ENCODE measurements at places on chromosomes 11 and 22. TPM values are rescaled to one million over a fixed set of nuclear protein-coding genes. Genes with fewer than 3 reads are reported as not detected.

DNA sequence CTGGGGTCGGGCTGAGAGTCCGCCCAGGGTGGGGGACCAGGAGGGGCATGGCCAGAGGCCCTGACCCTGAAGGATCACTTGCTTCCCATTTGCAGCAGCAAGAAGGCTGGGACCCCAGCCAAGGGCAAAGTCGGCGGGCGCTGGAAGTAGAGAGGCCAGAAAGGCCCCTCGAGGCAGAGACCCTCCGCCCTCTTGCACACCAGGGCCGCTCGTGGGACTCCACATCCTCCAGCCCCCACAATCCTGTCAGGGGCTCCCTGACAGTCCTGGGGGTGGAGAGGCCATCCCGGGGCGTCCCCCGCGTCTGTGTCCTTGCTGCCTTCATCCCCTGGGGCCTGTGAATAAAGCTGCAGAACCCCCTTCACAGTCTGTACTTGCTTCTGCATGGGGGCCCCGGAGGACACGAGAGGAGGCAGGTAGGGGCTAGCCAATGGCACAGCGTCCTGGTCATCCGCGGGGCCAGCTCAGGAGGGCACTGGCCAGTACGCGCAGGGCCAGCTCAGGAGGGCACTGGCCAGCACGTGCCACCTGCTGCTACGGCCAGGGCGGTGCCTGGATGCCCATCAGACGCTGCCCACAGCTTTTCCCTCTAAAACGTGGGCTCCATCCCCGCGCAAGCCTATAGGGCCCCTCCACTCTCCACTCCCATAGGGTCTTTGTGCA, 8.7 kb upstream of the MRPL23 start:
- H3K4me3 ChIP-seq, result no peak overlapping the region
- no peaks in the 10 kb centered on the region for H3K4me1 ChIP-seq
- no peak overlapping the region for H3K27ac ChIP-seq
- DNase-seq, result no peak
- no peaks in the 10 kb centered on the region for H3K27me3 ChIP-seq
- no peaks in the 10 kb centered on the region for H3K36me3 ChIP-seq

GRCh38 chr11:64353715-64354506, 5.1 kb upstream of the RPS6KA4 start:
- no peak overlapping the region for H3K27ac ChIP-seq
- no peaks in the 10 kb centered on the region for H3K36me3 ChIP-seq
- peaks cover 22% of the 10 kb centered on the region for H3K4me1 ChIP-seq
- no peak overlapping the region for H3K4me3 ChIP-seq
- no peak for DNase-seq
- no peaks in the 10 kb centered on the region for H3K27me3 ChIP-seq

GRCh38 chr11:129724866-129725265, 90.8 kb upstream of the TMEM45B start:
- no peaks in the 10 kb centered on the region for H3K36me3 ChIP-seq
- no peak overlapping the region for H3K27ac ChIP-seq
- H3K4me1 ChIP-seq, result peaks cover 19% of the 10 kb centered on the region
- no peak overlapping the region for H3K4me3 ChIP-seq
- no peaks in the 10 kb centered on the region for H3K27me3 ChIP-seq

GRCh38 chr22:46767249-46767985, 5.0 kb downstream of the TBC1D22A start:
- no peaks in the 10 kb centered on the region for H3K27me3 ChIP-seq
- peaks cover 10% of the 10 kb centered on the region for H3K4me1 ChIP-seq
- no peak overlapping the region for H3K4me3 ChIP-seq
- no peak overlapping the region for H3K27ac ChIP-seq
- DNase-seq, result no peak

- H3K27ac ChIP-seq, result no peak overlapping the region
- H3K4me1 ChIP-seq, result no peaks in the 10 kb centered on the region
- no peak overlapping the region for H3K4me3 ChIP-seq
- no peaks in the 10 kb centered on the region for H3K36me3 ChIP-seq
Observed at GRCh38 chr11:70601861-70602538, 203.7 kb downstream of the CTTN start.

The C11orf21 gene
- not detected for total RNA-seq

- H3K4me3 ChIP-seq, result no peak overlapping the region
- DNase-seq, result no peak
- peaks cover 20% of the 10 kb centered on the region for H3K4me1 ChIP-seq
- no peaks in the 10 kb centered on the region for H3K27me3 ChIP-seq
- no peak overlapping the region for H3K27ac ChIP-seq
Observed at GRCh38 chr11:121552154-121552553, 99.4 kb upstream of the SORL1-AS1 start.

GRCh38 chr11:119903389-119903788, 174.4 kb upstream of the NECTIN1 start:
- H3K4me1 ChIP-seq, result no peaks in the 10 kb centered on the region
- no peaks in the 10 kb centered on the region for H3K36me3 ChIP-seq
- no peak overlapping the region for H3K27ac ChIP-seq
- H3K27me3 ChIP-seq, result peaks cover 94% of the 10 kb centered on the region
- H3K4me3 ChIP-seq, result no peak overlapping the region
- no peak for DNase-seq

DNA sequence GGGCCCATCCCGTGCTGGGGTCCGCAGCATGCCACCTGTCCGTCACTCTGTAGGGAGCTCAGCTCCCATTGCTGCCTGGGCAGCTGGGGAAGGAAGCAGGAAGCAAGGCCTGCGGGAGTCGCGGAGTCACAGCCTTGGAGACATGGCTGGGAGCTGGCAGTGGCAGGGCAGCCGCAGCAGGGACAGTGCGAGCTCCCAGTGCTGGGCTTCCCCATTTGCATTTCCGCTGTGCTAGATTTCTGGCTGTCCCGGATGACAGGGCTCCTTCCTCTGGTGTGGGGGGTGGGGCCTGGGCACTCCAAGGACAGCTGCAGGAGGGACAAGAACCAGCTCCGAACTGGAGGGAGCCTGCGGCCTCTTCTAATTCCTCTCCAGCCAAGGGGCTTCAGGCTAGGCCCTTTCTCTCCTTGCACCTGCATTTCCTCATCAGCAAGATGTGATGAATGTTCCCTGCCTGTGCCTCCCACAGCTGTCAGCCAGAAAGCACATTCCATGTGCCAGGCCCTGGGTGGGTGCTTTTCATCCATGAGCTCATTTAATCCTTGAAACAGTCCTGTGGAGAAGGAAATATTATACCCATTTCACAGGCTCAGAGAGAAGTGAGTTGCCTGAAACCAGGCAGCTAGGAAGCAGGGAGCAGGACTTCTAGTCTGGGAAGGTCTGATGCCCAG, 48.0 kb downstream of the MYO7A start:
- H3K4me3 ChIP-seq, result no peak overlapping the region
- no peak overlapping the region for H3K27ac ChIP-seq
- no peaks in the 10 kb centered on the region for H3K4me1 ChIP-seq
- no peak for DNase-seq
- no peaks in the 10 kb centered on the region for H3K36me3 ChIP-seq

DNA sequence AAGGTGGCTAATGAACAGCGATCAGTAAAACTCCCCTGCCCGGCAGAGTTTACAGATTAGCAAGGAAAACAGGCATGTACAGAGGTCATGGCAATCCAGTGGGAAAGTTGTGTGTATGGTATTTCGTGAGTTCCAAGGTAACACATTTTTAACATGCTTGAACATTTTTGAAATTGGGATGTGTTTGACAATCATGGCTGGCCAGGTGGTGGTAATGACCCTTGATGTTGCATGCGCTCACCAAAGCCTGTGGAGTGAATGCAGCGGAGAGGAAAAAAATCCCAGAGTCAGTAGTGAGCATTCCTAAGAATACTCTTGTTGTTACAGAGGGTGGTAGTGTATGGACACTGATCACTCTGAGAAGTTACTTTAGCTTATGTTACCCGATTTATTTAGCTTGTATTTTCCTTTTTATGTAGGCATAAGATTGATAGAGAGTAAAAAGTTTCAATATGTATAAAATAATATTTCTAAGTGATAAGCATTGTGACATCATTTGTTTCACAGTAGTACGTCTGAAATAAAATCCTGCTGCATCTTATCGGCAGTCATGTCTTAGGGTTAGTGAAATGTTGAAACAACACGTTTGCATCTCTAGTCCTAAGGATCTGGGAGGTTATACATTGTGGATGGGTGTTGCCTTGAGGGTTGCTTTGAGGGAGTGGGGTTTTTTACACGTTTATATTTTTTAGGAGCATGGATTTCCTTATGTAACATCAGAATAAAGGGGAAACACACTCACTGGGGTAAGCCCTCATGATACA, 8.7 kb downstream of the TEAD1 start:
- peaks cover 80% of the 10 kb centered on the region for H3K4me1 ChIP-seq
- no peaks in the 10 kb centered on the region for H3K27me3 ChIP-seq
- H3K27ac ChIP-seq, result peak overlapping the region; percentile 85
- peaks cover 10% of the 10 kb centered on the region for H3K36me3 ChIP-seq

DNA sequence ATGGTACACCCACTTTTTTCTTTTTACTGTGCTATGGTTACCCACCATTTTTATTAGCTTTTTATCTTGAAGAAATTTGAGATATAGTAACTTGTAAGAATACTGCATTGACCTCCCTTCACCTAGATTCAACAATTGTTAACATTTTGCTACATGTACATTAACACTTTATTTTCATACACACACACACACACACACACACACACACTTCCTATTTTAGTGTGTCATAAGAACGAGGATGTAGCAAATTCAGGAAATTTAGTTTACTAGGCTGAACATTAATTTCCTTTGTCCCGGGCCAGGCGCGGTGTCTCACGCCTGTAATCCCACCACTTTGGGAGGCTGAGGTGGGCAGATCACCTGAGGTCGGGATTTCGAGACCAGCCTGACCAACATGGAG, 1.1 kb upstream of the ATP6V1E1 start:
- H3K36me3 ChIP-seq, result no peaks in the 10 kb centered on the region
- peak overlapping the region; percentile 100 for H3K4me3 ChIP-seq
- H3K27me3 ChIP-seq, result no peaks in the 10 kb centered on the region
- no peak overlapping the region for H3K27ac ChIP-seq

- DNase-seq, result no peak
- no peak overlapping the region for H3K4me3 ChIP-seq
- peaks cover 10% of the 10 kb centered on the region for H3K36me3 ChIP-seq
- H3K4me1 ChIP-seq, result peaks cover 10% of the 10 kb centered on the region
- H3K27me3 ChIP-seq, result no peaks in the 10 kb centered on the region
- no peak overlapping the region for H3K27ac ChIP-seq
Observed at GRCh38 chr22:40412441-40412840, 42.0 kb downstream of the SGSM3 start.

The HEPACAM gene
- total RNA-seq, result 0.11 TPM

- no peak for DNase-seq
- no peaks in the 10 kb centered on the region for H3K4me1 ChIP-seq
- H3K36me3 ChIP-seq, result no peaks in the 10 kb centered on the region
- H3K27me3 ChIP-seq, result no peaks in the 10 kb centered on the region
- H3K4me3 ChIP-seq, result no peak overlapping the region
- no peak overlapping the region for H3K27ac ChIP-seq
Observed at GRCh38 chr11:70886256-70886655, 366.1 kb downstream of the SHANK2 start.

DNA sequence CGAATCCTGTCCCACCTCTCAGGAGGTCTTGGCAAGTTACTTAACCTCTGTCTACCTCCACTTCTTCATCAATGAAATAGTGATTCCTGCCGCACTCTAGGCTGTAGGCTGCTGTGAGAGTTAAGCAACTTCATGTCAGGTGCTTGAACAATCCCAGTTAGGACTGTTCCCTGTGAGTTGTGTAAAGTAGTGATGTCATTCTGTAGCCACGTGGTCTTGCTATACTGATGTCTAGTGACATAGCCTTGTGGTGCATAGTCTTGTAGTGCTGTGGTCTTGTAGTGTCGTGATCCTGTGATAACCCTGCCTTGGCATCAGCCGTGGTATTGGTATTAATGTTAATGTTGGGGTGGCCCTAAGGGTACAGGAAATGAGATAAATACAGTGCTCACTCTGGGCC, 30.3 kb upstream of the PRR5 start:
- H3K27ac ChIP-seq, result no peak overlapping the region
- H3K36me3 ChIP-seq, result no peaks in the 10 kb centered on the region
- no peak overlapping the region for H3K4me3 ChIP-seq
- no peak for DNase-seq
- H3K4me1 ChIP-seq, result peaks cover 4% of the 10 kb centered on the region

Measured in PC-3 (cell line).